Stimulated activated CD4-positive, alpha-beta T cell treated with anti-CD3 and anti-CD28 coated beads, Interleukin-12 subunit alpha, Interleukin-12 subunit beta, amount 100 ng/mL, for 48 hours (primary cell): ENCODE measurements at places on chromosomes 6 and 20.

- no peak for DNase-seq
Measured at GRCh38 chr6:125307150-125307838, 5.5 kb upstream of the HDDC2 start.

DNA sequence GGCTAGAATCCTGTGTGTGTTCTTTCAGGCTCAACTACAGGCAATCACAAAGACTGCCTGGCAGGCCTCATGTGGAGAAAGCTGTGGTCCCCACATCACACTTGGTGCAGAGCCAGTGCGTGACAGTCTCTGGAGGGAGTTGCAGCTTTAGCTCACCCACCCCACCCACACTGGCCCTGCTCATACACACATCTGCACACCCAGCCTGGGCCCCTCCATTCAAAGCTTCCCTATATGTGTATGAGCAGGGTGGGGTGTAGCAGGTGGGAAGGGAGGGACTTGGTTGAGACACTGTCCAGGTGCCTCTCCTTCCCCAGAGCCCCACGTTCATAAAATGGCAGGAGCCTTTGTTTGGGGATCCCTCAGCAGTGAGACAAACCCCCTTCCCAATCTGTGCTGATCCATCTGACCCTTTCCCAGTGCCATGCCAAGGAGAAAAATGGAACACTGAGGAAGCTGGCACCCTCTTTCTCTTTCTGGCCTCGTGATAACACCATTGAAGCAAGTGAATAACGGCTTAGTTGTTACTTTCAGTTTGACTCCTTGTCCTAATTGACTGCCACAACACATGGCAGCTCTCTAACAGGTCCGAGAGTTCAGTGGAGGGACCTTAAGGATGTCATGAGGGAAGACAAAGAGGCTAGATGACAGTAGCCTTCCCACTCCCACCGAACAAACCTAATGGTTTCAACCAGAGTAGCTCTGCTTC lies 53.8 kb upstream of the NRSN1 start:
- no peak for DNase-seq

GRCh38 chr6:88870717-88871330 lies 92.6 kb downstream of the RNGTT start:
- peak; percentile 3 for DNase-seq

GRCh38 chr20:36676701-36677421 lies 30.9 kb upstream of the SLA2 start:
- DNase-seq, result no peak

- no peak for DNase-seq
Measured at GRCh38 chr20:58012731-58013510, 215.5 kb downstream of the ANKRD60 start.

GRCh38 chr6:132964101-132964867 lies 149.9 kb downstream of the RPS12 start:
- DNase-seq, result no peak

DNA sequence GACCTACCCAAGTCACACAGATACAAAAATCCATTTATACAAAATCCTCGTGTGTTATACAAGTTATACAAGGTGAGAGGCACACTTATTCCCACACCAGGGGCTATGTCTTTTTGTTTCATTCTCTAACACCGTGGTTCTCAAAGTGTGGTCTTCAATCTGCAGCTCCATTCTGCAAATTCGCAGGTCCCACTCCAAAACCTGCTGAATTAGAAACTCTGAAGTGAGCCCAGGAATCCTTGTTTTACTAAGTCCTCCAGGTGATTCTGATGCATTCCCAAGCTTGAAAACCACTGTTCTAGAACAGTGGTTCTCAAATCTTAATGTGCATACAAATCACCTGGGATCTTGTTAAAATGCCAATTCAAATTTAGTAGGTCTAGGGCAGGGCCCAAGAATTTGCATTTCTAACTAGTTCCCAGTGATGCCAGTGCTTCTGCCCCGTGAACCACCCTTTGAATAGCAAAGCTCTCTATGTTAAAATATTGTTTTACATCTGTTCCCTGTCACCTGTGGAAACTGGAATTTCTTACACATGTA lies 35.1 kb downstream of the LRFN2 start:
- DNase-seq, result no peak

DNA sequence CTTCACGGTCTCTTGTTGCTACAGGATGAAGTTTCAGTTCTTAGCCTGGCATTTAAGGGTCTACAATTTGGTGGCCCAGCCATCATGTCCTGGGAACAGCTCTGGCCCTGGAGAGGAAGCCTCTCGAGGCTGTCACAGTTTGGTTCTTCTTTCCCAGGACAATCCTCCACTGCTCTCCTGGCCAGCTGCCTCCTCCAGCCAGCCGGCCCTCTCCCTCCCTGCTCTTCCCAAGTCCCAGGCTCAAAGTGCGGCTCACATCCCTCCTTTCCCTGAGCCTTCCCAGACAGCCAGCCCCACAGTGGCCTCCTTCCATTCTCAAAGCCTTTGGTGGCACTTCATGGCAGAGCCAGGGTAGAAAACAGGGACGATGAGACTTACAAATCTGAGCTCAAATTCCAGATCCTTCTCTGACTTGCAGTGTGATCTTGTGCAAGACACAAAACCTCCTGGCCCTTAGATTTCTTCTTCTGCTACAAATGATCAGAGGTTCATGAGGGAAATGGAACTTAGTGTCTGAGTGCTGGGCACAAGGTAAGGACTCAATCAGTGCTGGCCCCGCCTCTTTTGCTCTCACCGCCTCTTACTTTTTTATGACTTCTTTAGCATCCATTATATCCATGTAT lies 223.8 kb upstream of the ECI2 start:
- DNase-seq, result no peak

DNA sequence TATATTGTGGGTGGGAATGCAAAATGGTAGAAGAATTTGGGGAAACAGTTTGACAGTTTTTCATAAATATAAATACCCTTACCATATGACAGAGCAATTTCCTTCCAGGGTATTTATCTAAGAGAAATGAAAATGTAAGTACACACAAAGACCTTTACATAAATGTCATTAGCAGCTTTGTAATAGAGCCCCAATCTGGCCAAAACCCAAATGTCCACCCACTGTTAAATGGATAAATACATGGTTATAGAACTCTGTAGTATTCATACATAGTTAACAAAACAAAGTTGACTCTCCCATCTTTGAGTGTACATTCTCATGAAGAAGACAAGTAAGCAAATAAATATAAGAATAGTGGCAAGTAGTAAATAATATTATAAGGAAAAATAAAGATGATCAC lies 514.8 kb upstream of the NOX3 start:
- DNase-seq, result no peak

DNA sequence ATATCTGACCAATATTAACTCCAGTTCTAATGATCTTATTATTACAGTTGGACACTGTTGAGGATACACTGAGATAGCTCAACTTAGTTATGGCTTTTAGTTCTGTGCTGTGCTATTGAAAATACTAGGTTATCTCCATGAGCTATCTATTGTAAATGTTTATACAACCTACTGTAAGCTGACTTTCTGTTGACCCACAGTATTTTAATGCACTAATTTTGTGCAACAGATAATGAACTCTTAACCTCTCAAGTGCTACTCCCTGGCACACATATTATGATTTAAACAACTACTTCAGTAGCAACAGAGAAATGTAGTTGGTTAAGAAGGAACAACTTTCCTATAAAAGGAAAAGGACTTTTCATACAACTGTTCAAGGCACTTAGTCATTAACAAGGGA lies 5.2 kb upstream of the MMS22L start:
- DNase-seq, result no peak

DNA sequence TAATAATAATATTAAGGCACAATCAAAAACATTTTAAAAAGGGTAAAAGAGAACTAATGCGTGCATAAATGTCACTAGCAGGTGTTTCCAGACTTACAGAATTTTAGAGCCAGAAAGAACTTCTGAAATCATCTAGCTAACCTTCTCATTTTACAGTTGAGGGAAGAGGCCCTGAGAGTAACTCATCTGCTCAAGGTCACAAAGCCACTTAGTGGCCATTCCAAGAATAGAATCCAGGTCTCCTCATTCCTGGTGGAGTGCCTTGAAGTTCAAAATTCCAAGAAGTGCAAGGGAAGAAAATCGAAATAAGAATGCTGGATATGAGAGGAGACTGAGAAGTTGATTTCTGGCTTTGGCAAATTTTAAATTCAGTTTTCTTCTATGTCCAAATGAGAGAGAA lies 3.2 kb upstream of the KIAA0408 start:
- no peak for DNase-seq

DNA sequence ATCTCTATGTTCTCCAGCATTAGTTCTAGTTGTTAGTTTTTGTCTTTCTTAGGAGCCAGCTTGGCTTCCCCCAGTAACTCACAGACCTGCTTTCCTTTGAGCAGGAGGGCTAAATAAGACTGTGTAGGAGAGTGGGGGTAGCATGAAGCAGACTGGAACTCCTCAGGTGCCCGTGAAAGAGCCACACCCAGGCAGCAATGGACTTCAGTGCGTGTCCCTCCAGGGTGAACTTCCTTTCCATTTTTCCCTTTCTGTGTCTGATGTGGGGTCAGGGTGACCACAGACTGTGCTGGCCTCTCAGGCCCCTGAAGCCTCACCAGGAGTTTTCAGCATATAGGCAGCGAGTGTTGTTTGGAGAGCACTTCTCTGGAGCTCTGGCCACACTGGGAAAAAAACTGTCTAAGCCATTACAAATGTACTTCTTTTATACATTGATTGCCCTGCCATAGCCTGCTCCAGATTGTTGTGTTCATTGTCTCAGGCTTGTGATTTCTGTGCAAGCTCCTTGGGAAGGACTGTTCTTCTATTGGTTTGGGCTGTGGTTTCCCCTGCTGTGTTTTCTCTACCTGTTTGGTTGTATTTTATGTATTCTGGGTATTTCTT lies 55.7 kb downstream of the SH3BGRL2 start:
- DNase-seq, result no peak

DNA sequence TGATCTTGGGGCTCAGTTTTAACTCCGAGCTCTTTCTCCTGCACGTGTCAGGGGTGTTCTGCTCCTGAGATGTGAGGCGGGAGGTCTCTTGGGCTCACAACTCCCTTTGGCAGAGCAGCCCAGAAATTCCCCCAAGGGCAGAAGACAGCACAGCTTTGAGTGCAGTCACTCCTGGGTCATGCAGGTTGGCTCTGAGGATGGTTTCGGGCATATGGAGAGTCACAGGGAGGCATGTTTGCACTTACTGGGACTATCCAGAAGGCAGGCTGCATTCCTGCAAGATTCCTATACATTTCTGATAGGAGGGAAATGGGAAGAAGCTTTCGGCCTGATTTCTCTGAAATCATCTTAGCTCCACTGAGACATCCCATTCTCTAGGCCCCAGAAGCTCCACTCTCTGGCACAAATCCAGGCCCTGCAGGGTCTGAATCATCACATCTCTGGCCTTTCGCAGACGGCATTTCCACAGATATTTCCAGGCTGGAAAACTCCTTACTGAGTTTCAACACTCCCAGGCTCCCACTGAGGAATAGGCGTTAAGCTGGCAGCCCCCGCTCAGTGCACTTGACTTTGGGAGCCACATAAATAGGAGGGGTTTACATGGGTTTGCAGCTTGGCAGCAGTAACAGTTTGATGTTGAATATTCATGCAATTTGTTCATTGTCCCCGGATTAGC lies 39.7 kb downstream of the AGPAT4 start:
- DNase-seq, result no peak

DNA sequence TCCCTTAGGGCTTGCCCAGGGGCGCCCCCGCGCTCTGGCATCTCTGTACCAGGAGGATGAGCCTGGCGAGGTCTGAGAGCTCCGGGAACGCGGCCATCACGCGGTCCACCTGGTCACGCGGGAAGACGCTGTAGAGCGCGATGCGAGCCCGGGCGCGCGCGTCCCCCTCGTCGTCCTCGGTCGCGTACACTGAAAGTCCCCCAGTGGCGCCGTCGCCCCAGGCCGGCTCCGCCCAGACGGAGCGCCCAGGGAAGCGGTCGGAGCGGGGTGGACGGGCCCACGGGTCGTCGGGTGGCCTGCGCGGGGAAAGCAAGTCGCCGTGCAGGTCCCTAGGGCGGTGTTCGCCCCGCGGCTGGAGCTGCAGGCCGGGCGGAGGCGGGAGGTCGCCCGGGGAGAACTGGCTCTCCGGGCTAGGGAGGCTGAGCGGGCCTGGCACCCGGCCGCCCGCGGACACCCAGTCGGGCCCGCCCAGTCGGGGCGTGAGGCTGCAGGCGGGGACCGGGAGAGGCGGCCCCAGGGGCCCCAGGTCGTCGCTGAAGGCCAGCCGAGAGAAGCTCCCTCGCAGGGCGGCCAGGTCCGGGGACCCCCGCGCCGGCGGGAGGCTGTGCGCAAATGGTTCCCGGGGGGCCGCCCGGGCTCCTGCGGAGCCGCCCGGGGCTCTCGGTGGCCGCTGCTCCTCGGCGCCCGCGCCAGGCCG lies 34.0 kb downstream of the ZC3H12D start:
- no peak for DNase-seq
